ENCODE measurements at places on chromosomes 7 and 10. TPM values are rescaled to one million over a fixed set of nuclear protein-coding genes. Genes with fewer than 3 reads are reported as not detected.

- H3K36me3 ChIP-seq: no peaks in the 10 kb centered on the region
- no peaks in the 10 kb centered on the region for H3K4me1 ChIP-seq
- H3K27ac ChIP-seq: no peak overlapping the region
- H3K4me3 ChIP-seq: no peak overlapping the region
These were observed 22.3 kb upstream of the TMEM72 start for GRCh38 chr10:44888886-44889285.

DNA sequence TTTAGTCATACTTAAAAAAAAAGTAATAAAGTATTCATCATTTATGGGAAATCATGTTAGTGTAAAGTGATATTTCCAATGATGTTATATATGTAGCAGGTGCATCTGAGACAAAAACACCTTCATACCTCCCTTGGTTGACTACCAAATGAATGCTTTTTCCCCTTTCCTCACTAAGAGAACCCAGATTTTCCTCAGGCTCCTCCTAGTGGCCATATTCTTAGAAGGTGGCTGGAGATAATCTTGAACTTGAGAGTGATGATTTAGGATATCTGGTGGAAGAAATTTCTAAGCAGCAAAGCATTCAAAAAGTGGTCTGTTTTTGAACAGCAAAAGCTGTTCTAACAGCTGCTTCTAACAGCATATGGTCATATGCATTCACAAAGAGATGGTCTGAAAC, 16.8 kb upstream of the DNAH11 start:
- H3K36me3 ChIP-seq: no peaks in the 10 kb centered on the region
- H3K4me3 ChIP-seq: no peak overlapping the region
- H3K4me1 ChIP-seq: no peaks in the 10 kb centered on the region
- H3K27ac ChIP-seq: no peak overlapping the region

DNA sequence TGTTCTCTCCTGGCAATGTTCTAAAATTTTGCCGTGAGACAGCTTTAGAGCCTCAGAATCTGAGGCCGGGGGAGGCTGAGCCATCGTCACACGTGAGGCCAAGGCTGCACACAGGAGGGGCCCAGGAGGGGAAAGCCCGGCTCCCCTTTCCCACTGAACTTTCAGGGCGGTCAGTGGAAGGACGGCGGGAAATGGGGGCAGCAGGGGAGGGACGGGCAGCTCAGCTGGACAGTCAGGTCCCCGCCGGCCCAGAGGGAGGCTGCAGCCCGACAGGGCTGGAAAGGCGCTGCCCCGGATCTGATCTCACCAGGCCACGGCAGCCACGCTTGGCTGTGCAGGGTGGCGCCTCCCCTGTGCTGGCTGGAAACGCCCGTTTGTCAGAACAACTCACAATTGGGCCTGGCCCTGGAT, 43.3 kb upstream of the ADGRA1 start:
- no peak overlapping the region for H3K27ac ChIP-seq
- peaks cover 5% of the 10 kb centered on the region for H3K4me1 ChIP-seq
- H3K4me3 ChIP-seq: no peak overlapping the region
- no peak for DNase-seq
- H3K36me3 ChIP-seq: no peaks in the 10 kb centered on the region

- peaks cover 1% of the 10 kb centered on the region for H3K36me3 ChIP-seq
- no peak overlapping the region for H3K4me3 ChIP-seq
- H3K27me3 ChIP-seq: no peaks in the 10 kb centered on the region
- peak overlapping the region; percentile 41 for H3K27ac ChIP-seq
- no peak for DNase-seq
These were observed 2.9 kb downstream of the COA1 start for GRCh38 chr7:43726466-43726865.

- no peaks in the 10 kb centered on the region for H3K27me3 ChIP-seq
- DNase-seq: no peak
- H3K27ac ChIP-seq: no peak overlapping the region
These were observed 157.2 kb upstream of the SLC25A13 start for GRCh38 chr7:96479015-96479645.

The MSMB gene
- not detected for total RNA-seq

The DHX32 gene
- 22.0 TPM for total RNA-seq

The MMD2 gene
- total RNA-seq: not detected

Data from progenitor cell of endocrine pancreas (in vitro differentiated cells).